ENCODE measurements at places on chromosomes 5 and 9. TPM values are rescaled to one million over a fixed set of nuclear protein-coding genes. Genes with fewer than 3 reads are reported as not detected.
A peak's percentile ranks its signal among the peaks of the same experiment; 100 is the strongest.

GRCh38 chr9:136571531-136571930, 25.7 kb upstream of the NOTCH1 start:
- no peak overlapping the region for H3K4me3 ChIP-seq
- no peak overlapping the region for H3K27ac ChIP-seq
- no peaks in the 10 kb centered on the region for H3K4me1 ChIP-seq
- no peaks in the 10 kb centered on the region for H3K27me3 ChIP-seq
- no peaks in the 10 kb centered on the region for H3K36me3 ChIP-seq

MOCS2 gene
- total RNA-seq = 20.4 TPM

DNA sequence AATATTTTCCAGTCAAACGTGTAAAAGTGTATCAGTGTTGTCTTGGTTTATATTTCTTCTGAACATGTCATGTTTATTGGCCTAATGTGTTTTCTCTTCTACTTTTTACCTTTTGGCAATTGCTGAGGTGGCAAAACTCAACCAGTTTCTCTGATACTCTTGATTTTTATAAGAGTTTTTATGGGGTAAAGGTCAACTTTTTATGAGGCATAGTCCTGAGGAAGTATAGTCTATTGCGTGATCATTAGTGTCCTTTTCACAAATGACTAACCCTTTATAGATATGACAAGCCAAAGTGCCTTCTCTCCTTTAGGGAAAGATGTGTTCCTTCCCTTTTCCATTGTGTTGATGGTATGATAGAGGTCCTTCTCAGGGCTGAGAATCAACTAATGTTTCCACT, 32.9 kb downstream of the OCLN start:
- no peak for DNase-seq
- peaks cover 15% of the 10 kb centered on the region for H3K27me3 ChIP-seq
- H3K4me1 ChIP-seq = no peaks in the 10 kb centered on the region
- H3K36me3 ChIP-seq = no peaks in the 10 kb centered on the region
- H3K27ac ChIP-seq = no peak overlapping the region
- no peak overlapping the region for H3K4me3 ChIP-seq

ZFP37 gene
- total RNA-seq = 2.1 TPM

FAM151B gene
- 0.35 TPM for total RNA-seq

DNA sequence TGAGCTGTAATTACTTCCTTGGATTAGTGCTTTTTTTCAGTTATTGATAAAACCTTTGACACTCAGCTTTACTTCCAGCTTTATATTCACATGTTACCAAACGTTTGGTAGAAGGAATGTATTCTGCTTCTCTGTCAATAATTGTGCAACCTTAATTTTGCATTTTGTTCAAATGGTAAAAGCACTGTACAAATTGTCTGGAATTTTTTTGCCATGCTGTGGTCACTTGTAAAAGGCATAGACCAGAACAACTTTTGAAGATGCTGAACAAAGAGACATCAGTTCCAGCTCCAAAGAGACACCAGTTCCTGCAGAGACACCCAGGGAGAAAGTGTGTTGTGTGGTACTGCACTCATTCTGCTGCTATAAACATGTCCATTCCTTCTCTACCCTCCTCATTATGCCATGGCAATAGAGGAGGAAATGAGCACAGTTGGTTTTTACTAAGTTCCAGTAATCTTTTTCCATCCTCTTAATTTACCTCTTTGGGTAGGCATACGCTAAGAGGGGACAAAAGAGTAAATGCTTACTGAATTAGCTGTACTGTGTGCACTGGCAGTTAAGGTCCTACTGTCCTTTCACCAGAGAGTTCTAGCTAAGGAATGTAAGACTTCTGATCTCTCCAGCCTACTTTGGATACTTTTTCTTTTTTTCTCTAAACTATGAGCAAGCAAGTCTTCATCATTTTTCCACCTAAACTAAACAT, 387.4 kb downstream of the FGF10 start:
- DNase-seq = no peak
- no peaks in the 10 kb centered on the region for H3K4me1 ChIP-seq
- H3K27me3 ChIP-seq = no peaks in the 10 kb centered on the region
- H3K27ac ChIP-seq = no peak overlapping the region

- no peak overlapping the region for H3K4me3 ChIP-seq
- H3K27ac ChIP-seq = no peak overlapping the region
- H3K4me1 ChIP-seq = no peaks in the 10 kb centered on the region
- no peak for DNase-seq
- H3K36me3 ChIP-seq = no peaks in the 10 kb centered on the region
- H3K27me3 ChIP-seq = peaks cover 18% of the 10 kb centered on the region
Observed at GRCh38 chr5:77168879-77169244, 41.6 kb upstream of the PDE8B start.

DNA sequence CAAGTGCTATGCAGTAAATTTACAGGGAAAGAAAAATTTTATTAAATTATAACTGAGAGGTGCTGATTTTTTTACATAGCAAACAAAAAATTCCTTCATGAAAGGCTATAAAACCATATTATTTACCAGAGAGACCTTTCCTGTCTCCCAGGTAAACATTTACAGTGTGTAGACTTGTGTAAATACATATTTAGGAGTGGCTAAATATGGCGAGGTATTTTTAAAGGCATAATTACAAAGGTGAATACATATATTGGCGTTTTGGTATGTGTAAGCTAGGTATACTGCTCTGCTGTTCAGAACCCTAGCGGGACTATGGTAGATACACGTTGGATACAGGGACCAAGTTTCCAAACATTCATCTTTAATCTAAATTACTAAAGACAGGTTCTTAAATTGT, 170.6 kb upstream of the MEF2C start:
- DNase-seq = no peak
- no peak overlapping the region for H3K4me3 ChIP-seq
- no peaks in the 10 kb centered on the region for H3K27me3 ChIP-seq
- H3K36me3 ChIP-seq = peaks cover 5% of the 10 kb centered on the region

DNA sequence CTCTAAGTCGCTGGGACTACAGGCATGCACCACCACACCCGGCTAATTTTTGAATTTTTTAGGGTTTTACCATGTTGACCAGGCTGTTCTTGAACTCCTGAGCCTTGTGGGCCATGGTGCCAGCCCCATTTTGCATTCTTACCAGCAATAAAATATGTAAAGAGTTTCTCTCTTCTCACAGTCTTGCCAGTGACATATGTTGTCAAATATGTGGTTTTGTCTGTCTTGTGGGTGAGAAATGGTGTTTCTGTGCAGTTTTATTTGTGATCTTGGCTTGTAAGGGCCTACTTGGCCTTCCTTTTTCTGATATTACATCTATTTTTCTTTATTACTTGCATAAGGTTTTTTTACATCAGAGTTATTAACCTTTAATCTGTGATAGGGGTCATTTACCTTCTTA, 47.1 kb downstream of the SPIN1 start:
- peaks cover 5% of the 10 kb centered on the region for H3K36me3 ChIP-seq
- peaks cover 32% of the 10 kb centered on the region for H3K4me1 ChIP-seq
- H3K27ac ChIP-seq = no peak overlapping the region
- no peaks in the 10 kb centered on the region for H3K27me3 ChIP-seq
- peak overlapping the region; percentile 31 for H3K4me3 ChIP-seq

GRCh38 chr5:126745259-126745992, 31.5 kb upstream of the LMNB1 start:
- no peak overlapping the region for H3K4me3 ChIP-seq
- H3K27ac ChIP-seq = peak overlapping the region; percentile 42
- no peaks in the 10 kb centered on the region for H3K36me3 ChIP-seq
- H3K27me3 ChIP-seq = no peaks in the 10 kb centered on the region
